ENCODE measurements at places on chromosomes 7 and 10.

GRCh38 chr7:140049339-140050024 is 13.3 kb downstream of the PARP12 start:
- DNase-seq: no peak

DNA sequence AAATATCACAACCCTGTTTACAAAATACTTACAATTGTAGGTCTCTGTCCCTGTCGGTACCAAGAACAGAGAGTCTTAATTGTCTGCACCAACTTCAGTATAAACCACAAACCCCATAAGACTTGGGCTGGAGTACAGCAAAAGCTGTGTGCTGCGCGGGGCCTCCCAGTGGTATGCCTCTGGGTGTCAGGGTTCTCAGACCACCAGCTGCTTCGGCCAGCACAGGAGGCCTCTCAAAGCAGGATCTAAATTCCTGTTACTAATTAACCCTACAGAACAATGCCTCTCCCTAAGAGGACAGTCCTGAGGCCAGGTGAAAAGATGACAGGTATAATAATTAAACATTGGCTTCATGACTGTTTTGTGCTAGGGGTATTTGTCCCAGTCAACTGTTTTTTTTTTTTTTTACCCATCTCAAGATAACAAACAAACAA is 957 bp upstream of the SVIL start:
- no peak for DNase-seq

DNA sequence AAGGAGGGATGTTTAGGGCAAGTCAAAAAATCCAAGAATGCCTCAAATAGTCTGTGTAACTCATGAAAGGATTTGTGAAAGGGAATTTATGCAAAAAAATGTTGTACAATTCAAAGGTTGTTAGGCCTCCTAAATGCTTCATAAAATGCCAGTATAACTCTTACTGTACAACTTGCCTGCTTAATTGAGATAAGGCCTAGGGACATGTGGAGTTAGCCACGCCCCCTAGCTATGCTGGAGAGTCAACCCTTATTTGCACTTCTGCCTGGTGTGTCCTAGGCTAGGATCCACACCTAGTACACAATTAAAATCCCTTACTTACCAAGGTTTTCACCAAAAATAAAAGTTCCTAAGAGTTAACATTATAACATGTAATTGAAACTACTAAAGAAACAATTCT is 77.2 kb downstream of the ZNF680 start:
- no peak for DNase-seq

GRCh38 chr7:150358988-150359621 is 9.5 kb upstream of the REPIN1 start:
- DNase-seq: no peak

- DNase-seq: no peak
These were observed 63.0 kb downstream of the HDAC9 start for GRCh38 chr7:18558503-18558902.

- no peak for DNase-seq
These were observed 93.1 kb downstream of the MAPK8 start for GRCh38 chr10:48399551-48399950.

DNA sequence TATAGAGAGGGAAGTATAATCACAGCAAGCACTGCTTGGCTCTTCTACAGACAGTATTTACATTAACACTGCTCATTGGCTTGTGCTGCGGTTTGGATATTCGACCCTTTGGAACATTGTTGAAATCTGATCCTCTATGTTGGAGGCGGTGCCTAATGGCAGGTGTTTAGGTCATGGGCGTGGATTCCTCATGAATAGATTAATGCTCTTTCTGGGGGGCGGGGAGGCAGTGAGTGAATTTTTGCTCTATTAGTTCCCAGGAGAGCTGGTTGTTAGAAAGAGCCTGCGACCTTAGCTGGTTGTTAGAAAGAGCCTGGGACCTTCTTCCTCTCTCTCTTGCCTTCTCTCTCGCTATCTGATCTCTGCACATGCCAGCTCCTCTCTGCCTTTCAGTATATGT is 77.3 kb upstream of the SVIL start:
- DNase-seq: no peak

DNA sequence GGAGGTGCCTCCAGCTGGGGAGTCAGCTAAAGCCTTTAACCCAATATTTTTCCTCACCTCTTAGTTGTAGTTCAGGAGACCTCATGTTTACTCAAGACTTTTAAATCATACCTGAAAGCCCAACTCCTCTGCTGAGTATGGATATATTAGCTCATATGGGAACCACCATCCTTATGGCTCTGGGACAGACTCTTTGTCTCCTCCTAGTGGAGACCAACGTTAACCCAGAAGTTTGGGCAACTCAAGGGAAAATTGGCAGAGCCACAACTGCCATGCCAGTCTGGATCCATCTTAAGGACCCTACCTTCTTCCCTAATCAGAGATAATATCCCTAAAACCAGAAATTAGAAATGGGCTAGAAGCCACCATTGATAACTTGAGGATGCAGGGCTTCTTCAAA is 80.8 kb downstream of the TMEM106B start:
- no peak for DNase-seq

DNA sequence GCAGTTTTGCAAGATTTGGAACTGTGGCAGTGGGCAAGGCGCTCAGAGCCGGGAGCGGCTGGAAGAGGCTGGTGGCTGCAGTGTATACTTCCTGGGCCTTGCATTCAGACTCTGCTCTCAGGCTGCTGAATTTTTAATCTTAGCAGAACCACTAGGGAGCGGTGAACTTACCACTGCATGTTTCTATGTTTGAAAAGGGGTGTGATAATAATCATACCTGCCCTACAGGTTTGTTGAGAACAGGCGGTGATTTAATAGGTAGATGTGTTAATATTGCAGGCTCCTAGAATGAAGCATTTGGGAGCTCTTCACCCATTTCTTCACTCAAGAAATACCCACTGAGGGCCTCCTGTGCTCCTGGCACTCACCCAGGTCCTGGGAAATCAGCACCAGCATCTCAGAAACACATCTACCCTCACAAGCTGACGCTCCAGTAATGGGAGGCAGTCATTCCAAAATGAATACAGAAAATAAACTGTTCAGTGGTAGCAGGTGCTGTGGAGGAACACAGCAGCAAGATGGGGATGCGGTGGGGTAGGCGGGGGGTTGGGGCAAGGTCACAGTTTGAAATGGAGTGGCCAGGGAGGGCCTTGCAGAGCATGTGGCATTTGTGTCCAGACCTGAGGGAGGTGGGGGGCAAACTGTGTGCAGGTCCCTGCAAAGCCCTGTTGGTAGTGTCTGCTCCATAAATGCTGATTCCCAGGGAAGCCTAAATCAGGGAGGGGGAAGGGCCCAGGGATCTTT is 41.0 kb downstream of the VWA2 start:
- DNase-seq: no peak

GRCh38 chr7:134752006-134752760 is 27.3 kb upstream of the CALD1 start:
- no peak for DNase-seq

DNA sequence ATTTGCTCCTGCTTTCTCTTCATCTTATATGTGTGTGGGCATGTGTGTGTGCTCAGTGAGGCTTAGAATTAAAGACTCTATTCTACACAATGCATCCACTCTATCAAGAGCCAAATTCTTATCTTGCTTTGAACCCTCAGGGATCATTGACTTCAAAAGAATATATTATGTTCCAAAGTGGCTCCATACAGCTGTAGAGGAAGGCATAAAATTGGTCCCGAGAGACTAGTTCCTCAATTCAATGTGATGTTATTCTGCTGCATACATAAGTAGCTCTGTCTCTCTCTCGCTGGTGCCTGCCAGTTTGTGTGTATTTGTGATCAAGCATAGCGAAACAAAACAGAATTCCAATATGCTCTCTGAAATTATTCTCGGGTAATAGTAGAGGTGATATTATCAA is 997.9 kb upstream of the POT1 start:
- no peak for DNase-seq

All from stimulated activated CD8-positive, alpha-beta memory T cell treated with anti-CD3 and anti-CD28 coated beads, Interleukin-4, amount 100 ng/mL, for 4 hours (primary cell).